ENCODE measurements at places on chromosomes 3 and 15.

DNA sequence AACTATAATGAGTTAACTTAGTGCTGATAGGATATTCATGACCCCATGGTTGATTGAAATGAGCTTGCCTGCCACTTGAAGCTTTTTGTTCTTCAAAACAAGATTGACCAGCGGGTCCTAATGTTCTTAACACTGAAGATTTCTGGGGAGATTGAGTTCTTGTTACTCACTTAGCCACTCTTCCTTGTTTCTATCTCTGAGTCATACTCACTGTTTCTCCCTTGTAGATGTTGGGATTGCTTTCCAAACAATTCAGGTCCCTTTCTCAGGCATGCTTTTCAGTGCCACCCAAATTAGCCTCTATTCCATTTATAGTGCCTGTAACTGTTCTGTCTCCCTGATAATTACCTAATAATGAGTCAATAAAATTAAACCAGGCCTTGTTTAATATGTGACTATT is 517.0 kb downstream of the SQOR start:
- no peak for DNase-seq

DNA sequence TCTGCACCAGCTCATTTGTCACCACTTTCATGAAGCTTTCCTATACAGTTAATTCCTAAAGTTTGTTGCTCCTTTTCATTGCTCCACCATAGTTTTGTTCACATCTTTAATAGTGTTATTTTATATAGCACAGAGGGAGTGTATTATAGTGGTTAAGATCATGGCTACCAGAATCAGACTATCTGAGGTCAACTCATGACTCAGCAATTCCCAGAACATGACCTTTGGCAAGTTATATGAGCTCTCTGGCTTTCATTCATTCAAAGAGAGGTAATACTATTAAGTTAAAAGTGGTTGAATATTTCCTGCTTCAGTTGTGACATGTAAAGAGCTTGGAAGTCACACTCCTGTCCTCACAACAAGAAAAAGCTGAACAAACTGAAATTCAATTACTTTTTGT is 1073.5 kb downstream of the NAALADL2 start:
- DNase-seq = no peak

DNA sequence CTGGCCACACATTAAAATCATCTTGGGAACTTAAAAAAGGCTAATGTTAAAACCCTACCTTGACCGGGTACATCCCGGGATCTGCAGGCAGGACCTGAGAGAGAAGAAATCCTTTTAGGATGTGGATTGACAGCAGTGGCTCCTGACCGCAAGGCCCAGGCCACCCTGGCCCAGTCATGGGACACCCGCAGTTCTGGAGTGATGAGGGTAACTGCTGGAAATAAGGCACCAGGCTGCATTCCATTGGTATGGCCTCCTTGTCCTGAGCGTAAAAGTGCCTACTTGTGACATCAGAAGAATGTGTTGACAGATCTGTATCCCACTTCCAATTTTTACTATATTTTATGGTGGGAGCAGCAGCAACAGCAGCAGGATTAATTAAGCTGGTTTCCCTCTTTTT is 63.4 kb upstream of the GSK3B start:
- DNase-seq = no peak

GRCh38 chr3:30567139-30567753 is 39.2 kb upstream of the TGFBR2 start:
- no peak for DNase-seq

DNA sequence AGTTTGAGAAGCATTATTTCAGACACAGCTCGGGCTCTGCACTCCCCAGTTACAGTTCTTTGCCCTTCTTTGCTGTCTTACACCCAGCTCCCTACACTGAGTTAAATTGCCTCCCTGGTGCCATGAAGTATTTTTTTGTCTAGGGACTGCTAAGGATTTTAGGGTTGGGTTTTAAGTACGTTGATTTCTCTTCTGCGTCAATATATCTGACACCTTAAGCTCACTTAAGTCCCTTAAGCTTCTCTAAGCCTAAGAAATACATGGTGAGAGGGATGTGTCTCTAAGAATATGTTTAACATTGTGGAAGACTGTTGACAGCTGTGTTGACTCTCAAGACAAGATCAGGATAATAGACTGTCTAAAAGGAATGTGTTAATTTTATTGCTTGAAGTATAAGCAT is 400.5 kb downstream of the PTPRG start:
- no peak for DNase-seq

- no peak for DNase-seq
Measured at GRCh38 chr15:57251941-57252340, 124.4 kb upstream of the CGNL1 start.

GRCh38 chr3:58900386-58900785 is 149.4 kb downstream of the CFAP20DC start:
- DNase-seq = no peak

- no peak for DNase-seq
Measured at GRCh38 chr15:96146726-96147125, 183.8 kb upstream of the NR2F2 start.

DNA sequence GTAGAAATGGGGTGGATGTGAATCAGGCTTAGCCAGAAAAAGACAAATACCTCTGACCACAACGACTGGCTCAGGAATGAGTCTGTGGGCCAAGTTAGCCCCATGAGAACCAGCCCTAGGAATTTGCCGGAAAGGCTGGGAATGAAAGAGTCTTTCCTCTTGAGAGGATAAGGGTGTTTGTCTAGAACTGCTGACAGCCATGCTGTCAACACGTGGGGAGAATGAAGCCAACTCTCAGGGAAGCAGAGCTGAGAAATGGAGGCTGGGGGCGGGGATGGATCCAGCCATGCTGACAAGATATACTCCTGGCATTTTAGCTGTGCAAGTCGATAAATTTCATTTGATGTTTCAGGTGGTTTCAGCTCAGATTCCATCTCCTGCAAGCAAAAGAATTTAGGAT is 10.6 kb upstream of the SLC6A1 start:
- DNase-seq = no peak

- DNase-seq = no peak
Measured at GRCh38 chr3:34011171-34012101, 213.0 kb downstream of the PDCD6IP start.

GRCh38 chr15:40937762-40938535 is 8.8 kb downstream of the DLL4 start:
- DNase-seq = no peak

- no peak for DNase-seq
Measured at GRCh38 chr3:52290596-52291507, 3.2 kb downstream of the GLYCTK start.

All from epithelial cell of prostate (primary cell).